ENCODE measurements at places on chromosomes 13 and 19. TPM values are rescaled to one million over a fixed set of nuclear protein-coding genes. Genes with fewer than 3 reads are reported as not detected.

CDC42EP5 gene
- total RNA-seq = 153 TPM

AP3D1 gene
- total RNA-seq = 98.8 TPM

ZNF471 gene
- 4.8 TPM for total RNA-seq

DCT gene
- not detected for total RNA-seq

SOHLH2 gene
- not detected for total RNA-seq

GRIK5 gene
- total RNA-seq = 15.5 TPM

ATP13A1 gene
- total RNA-seq = 161 TPM

- H3K27me3 ChIP-seq = no peaks in the 10 kb centered on the region
- H3K4me3 ChIP-seq = no peak overlapping the region
- no peaks in the 10 kb centered on the region for H3K4me1 ChIP-seq
- peaks cover under 1% of the 10 kb centered on the region for H3K36me3 ChIP-seq
Measured at GRCh38 chr19:37136111-37136510, 36.4 kb downstream of the ZNF585A start.

DNA sequence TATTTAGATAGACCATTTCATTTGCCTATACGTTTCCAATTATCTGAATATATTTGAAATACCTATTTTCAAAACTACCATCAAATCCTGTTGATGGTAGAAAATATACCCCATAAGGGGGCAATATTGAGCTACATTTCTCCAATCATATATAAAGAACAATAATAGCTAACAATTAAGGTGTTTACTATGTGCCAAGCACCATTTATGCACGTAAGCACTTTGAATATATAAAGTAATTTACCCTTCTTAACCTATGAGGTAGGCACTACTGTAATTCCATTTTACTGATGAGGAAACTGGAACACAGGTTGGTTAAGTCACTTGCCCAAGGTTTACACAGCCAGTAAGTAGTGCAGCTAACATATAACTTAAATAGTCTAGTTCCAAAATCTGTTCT lies 79.2 kb downstream of the UBL3 start:
- no peak for DNase-seq
- H3K4me1 ChIP-seq = no peaks in the 10 kb centered on the region
- H3K27me3 ChIP-seq = no peaks in the 10 kb centered on the region
- no peak overlapping the region for H3K4me3 ChIP-seq
- peaks cover 16% of the 10 kb centered on the region for H3K36me3 ChIP-seq

GRCh38 chr13:110812121-110812868 lies 98.8 kb downstream of the ING1 start:
- no peaks in the 10 kb centered on the region for H3K27me3 ChIP-seq
- DNase-seq = no peak
- H3K4me1 ChIP-seq = no peaks in the 10 kb centered on the region
- H3K27ac ChIP-seq = no peak overlapping the region
- no peaks in the 10 kb centered on the region for H3K36me3 ChIP-seq
- peak overlapping the region; percentile 46 for H3K4me3 ChIP-seq

DNA sequence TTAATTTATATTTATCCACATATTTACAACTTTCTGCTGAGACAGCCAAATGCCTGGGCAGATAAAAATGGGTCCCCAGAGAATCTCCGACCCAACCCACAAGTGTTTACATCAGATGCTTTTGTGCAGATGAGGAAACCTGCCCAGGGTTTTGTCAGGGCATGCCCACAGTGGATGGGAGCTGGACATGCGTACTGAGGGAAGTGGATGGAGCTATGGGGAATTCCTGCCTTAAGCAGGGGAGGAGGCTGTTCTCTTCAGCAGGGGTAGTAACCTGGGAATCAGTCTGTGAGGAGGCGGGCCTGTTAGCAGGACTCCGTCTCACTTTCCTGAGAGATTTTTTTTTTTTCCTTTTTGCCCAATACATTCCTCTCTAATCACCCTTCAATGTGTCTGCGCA lies 122.9 kb downstream of the RFC3 start:
- no peaks in the 10 kb centered on the region for H3K4me1 ChIP-seq
- H3K27me3 ChIP-seq = no peaks in the 10 kb centered on the region
- no peaks in the 10 kb centered on the region for H3K36me3 ChIP-seq
- no peak overlapping the region for H3K4me3 ChIP-seq
- no peak for DNase-seq

- H3K27ac ChIP-seq = no peak overlapping the region
- H3K27me3 ChIP-seq = no peaks in the 10 kb centered on the region
- no peak for DNase-seq
- no peaks in the 10 kb centered on the region for H3K36me3 ChIP-seq
- no peak overlapping the region for H3K4me3 ChIP-seq
- H3K4me1 ChIP-seq = no peaks in the 10 kb centered on the region
Measured at GRCh38 chr19:43450545-43450997, 14.8 kb downstream of the LYPD3 start.

DNA sequence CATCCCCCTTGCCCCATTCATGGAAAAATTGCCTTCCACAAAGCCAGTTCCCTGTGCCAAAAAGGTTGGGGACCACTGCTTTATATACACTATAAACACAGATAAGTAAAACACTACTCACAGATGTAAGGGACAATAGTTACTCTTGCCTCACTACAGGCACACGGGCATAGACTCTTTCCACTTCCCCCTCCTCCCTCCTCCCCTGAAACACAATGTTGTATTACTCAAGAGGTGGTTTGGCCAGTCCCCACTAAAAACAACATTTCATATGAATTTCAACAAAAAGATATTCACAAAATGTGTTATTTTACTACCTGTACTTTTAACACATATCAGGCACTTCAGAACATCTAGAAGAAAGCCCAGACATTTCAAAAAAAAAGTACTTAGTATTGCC lies 45.1 kb downstream of the EPSTI1 start:
- no peaks in the 10 kb centered on the region for H3K4me1 ChIP-seq
- no peaks in the 10 kb centered on the region for H3K27me3 ChIP-seq
- H3K27ac ChIP-seq = no peak overlapping the region
- no peaks in the 10 kb centered on the region for H3K36me3 ChIP-seq
- DNase-seq = no peak

DNA sequence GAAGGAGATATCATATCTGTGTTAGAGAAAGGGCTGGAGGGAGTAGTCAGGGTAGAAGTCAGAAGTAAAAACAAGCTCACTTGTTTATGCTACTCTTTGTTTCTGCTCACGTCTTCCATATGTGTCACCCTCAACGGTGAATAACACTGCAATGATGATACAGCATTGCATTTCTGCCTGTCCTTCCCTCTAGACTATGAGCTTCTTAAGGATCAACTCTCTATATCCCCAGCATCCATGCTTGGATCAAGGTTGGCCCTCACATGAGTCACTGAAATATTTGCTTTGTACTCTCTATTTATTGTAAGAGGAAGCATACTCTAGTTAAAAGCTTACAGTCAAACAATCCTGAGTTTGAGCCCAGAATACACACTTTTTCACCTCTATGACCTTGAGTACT lies 406.0 kb downstream of the RFC3 start:
- no peaks in the 10 kb centered on the region for H3K4me1 ChIP-seq
- H3K27ac ChIP-seq = no peak overlapping the region
- no peaks in the 10 kb centered on the region for H3K36me3 ChIP-seq
- no peak for DNase-seq
- H3K4me3 ChIP-seq = no peak overlapping the region

DNA sequence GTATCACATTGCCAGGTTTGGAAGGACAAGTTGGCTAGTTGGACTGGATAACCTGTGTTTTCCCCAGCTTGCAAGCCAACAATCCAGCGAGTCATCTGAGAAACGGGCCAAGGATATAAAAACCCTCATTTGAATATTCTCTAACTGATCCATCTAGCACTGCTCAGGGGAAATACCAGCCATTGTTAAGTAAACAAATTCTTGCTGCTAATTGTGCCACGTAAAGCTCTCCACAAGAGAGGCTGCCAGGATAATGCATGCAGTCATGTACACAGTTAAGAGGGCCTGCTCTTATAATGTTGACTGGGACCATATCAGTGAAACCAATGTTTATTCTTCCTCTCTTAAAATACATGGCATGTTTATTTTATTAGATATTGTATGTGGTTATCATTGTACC lies 663.2 kb upstream of the SGCG start:
- no peak overlapping the region for H3K27ac ChIP-seq
- no peak for DNase-seq
- no peaks in the 10 kb centered on the region for H3K4me1 ChIP-seq
- H3K27me3 ChIP-seq = no peaks in the 10 kb centered on the region
- no peak overlapping the region for H3K4me3 ChIP-seq
- H3K36me3 ChIP-seq = no peaks in the 10 kb centered on the region

- no peak for DNase-seq
- H3K27me3 ChIP-seq = no peaks in the 10 kb centered on the region
- H3K27ac ChIP-seq = no peak overlapping the region
- peaks cover 11% of the 10 kb centered on the region for H3K36me3 ChIP-seq
- H3K4me3 ChIP-seq = no peak overlapping the region
Measured at GRCh38 chr13:95861296-95861695, 184.4 kb downstream of the DNAJC3 start.

GRCh38 chr13:30746791-30747190 lies 11.4 kb downstream of the ALOX5AP start:
- H3K36me3 ChIP-seq = no peaks in the 10 kb centered on the region
- no peak overlapping the region for H3K27ac ChIP-seq
- no peak for DNase-seq
- no peaks in the 10 kb centered on the region for H3K27me3 ChIP-seq
- H3K4me1 ChIP-seq = peaks cover 21% of the 10 kb centered on the region

DNA sequence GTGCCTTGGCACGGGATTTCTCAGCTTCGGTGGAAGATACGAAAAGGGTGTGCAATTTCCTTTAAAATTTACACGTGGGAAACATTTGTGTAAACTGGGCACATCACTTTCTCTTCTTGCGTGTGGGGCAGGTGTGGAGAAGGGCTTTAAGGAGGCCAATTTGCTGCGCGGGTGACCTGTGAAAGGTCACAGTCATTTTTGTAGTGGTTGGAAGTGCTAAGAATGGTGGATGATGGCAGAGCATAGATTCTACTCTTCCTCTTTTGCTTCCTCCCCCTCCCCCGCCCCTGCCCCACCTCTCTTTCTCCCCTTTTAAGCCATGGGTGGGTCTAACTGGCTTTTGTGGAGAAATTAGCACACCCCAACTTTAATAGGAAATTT lies 7.2 kb downstream of the SLITRK5 start:
- H3K36me3 ChIP-seq = no peaks in the 10 kb centered on the region
- no peak overlapping the region for H3K27ac ChIP-seq
- H3K4me3 ChIP-seq = peak overlapping the region; percentile 60
- peaks cover 4% of the 10 kb centered on the region for H3K4me1 ChIP-seq

DNA sequence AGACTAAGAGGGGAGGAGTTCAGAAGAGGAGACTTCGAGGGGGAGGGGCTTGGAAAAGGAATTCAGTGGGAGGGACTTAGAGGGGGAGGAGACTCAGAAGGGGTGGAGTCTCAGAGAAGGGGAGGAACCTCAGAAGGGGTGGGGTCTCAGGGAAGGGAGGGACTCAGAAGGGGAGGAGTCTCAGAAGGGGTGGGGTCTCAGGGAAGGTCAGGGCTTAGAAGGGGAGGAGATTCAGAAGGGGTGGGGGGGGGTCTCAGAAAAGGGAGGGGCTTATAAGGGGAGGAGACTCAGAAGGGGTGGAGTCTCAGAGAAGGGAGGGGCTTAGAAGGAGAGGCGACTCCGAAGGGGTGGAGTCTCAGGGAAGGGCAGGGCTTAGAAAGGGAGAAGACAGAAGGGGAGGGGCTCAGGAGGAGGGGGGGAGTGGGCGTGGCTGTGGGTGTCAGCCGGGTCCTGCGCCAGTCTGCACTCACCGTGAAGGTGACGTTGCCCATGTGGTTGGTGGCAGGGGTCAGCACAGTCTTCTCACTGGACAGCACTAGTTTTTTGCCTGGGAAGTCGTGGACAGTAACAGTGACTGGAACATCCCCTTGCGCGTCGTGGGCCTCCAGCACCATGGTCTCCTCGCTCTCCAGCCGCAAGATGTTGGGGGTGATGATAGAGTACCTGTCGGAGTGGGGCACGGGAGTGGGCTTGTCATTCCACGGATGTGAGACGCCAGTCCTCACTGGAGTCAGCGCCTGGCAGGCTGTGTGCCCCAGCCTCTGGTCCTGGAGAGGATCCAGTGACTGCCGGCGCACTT lies 1.5 kb downstream of the C3 start:
- H3K4me3 ChIP-seq = no peak overlapping the region
- H3K27me3 ChIP-seq = no peaks in the 10 kb centered on the region
- no peaks in the 10 kb centered on the region for H3K4me1 ChIP-seq
- no peak overlapping the region for H3K27ac ChIP-seq
- no peaks in the 10 kb centered on the region for H3K36me3 ChIP-seq

DNA sequence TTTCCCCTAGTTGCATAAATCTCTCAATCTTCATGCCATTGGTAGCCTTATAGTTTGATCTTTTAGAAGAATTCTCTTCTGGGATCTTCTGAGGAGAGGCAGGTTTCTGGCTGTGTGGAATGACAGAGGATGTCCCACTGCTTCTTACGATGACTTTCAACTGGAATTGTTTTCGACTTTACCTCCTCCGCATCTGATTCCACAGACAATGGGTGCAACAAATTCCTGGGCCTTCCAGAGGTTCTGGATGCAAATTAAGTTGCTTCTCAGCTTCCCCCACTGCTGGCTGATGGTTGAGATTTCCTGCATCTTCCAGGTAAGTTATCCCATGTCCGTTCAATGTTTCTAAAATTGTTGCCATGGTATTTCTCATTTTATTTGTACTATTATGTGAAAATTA lies 142.3 kb upstream of the TSC22D1 start:
- DNase-seq = no peak
- H3K4me3 ChIP-seq = no peak overlapping the region
- no peaks in the 10 kb centered on the region for H3K27me3 ChIP-seq
- no peaks in the 10 kb centered on the region for H3K36me3 ChIP-seq
- H3K27ac ChIP-seq = peak overlapping the region; percentile 82

DNA sequence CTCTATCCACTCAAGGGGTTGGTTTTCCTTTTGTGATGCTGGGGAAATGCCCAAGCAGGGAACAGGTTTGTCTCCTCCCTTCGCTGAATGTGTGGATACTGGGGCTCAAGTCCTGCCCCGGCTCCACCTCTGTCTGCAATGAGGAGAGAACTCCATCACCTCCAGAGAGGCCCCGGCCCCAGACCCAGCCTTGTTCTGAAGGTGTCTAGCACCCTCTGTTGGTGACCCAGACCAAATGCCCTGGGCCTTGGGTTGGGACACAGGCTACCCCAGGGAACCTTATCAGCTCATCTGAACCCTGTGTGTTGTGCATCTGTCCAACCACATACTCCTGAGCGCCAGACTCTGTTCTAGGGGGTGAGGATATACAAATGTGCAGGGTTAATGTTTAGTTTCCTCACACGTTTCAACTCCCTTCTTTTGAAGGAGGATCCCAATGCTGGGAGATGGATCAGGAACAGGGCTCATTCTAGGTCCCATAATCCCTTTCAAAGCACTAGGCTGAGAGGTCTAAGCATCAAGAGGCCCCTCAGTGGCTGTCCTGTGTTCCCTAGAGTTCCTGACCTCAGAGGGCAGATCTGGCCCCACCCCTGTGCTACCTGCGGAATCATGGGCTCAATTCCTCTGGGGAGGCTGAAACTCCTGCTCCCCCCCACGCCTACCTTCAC lies 112.5 kb upstream of the SLC7A1 start:
- no peak for DNase-seq
- no peaks in the 10 kb centered on the region for H3K36me3 ChIP-seq
- no peak overlapping the region for H3K27ac ChIP-seq
- no peak overlapping the region for H3K4me3 ChIP-seq
- no peaks in the 10 kb centered on the region for H3K27me3 ChIP-seq

GRCh38 chr19:44657211-44657921 lies 13.7 kb downstream of the PVR start:
- H3K27me3 ChIP-seq = no peaks in the 10 kb centered on the region
- H3K4me3 ChIP-seq = no peak overlapping the region
- H3K4me1 ChIP-seq = no peaks in the 10 kb centered on the region
- peaks cover 57% of the 10 kb centered on the region for H3K36me3 ChIP-seq
- peak; percentile 78 for DNase-seq
- no peak overlapping the region for H3K27ac ChIP-seq

All from ascending aorta (tissue), 2 donors.